Left renal cortex interstitium (tissue), 4 donors: ENCODE measurements at places on chromosomes 12 and 14. TPM values are rescaled to one million over a fixed set of nuclear protein-coding genes. Genes with fewer than 3 reads are reported as not detected.

The MAP1LC3B2 gene
- 10.4 TPM for polyA plus RNA-seq

The PSMC6 gene
- 153 TPM for polyA plus RNA-seq

The COQ5 gene
- polyA plus RNA-seq, result 66.7 TPM

The HNF1A gene
- polyA plus RNA-seq, result 21.0 TPM

The PELI2 gene
- 25.6 TPM for polyA plus RNA-seq

DNA sequence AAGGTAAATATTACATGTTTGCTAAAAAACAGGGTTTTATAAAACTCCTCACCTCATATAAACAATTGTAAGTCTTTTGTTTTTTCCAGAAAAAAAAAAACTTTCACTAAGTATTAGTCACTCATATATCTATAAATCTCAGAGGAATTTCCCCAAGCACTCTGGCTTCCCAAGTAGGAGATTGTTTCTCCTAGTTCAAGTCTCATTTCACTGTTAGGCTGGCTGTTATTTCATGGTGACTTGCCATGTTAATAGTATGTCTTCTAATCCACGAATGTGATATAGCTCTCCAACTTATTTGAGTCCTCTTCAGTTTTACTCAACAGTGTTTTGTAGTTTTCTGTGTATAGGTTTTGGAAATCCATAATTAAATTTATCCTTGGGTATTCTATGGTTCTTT, 61.6 kb downstream of the CAPZA3 start:
- DNase-seq, result no peak

The CLEC12A gene
- polyA plus RNA-seq, result 0.71 TPM

The STXBP6 gene
- 8.9 TPM for polyA plus RNA-seq
